ENCODE measurements at places on chromosomes 16 and 17. TPM values are rescaled to one million over a fixed set of nuclear protein-coding genes. Genes with fewer than 3 reads are reported as not detected.

DNA sequence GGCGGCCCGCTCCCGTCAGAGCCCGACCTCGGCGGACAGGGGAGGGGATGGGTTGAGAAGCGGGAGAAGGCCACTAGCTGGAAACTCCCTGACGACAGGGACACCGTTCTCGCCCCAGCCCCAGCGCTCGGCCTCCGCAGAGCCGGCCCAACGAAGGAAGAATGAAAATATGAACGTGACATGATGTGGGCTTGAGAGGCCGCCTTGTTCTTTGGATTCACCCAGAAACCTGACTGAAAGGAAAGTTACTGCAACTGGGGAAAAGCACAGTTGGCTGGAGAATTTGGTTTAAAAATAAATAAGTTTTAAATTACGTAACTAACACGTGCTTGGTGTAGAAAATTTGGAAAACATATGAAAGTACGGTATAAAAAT lies 21.1 kb downstream of the NPTX1 start:
- H3K36me3 ChIP-seq: peaks cover 7% of the 10 kb centered on the region
- no peak for DNase-seq
- H3K27ac ChIP-seq: peak overlapping the region; percentile 100
- peak overlapping the region; percentile 83 for H3K4me3 ChIP-seq

GRCh38 chr16:22726868-22727267 lies 87.1 kb upstream of the HS3ST2 start:
- H3K4me3 ChIP-seq: no peak overlapping the region
- H3K27ac ChIP-seq: no peak overlapping the region
- no peaks in the 10 kb centered on the region for H3K4me1 ChIP-seq
- DNase-seq: no peak
- H3K36me3 ChIP-seq: no peaks in the 10 kb centered on the region

DNA sequence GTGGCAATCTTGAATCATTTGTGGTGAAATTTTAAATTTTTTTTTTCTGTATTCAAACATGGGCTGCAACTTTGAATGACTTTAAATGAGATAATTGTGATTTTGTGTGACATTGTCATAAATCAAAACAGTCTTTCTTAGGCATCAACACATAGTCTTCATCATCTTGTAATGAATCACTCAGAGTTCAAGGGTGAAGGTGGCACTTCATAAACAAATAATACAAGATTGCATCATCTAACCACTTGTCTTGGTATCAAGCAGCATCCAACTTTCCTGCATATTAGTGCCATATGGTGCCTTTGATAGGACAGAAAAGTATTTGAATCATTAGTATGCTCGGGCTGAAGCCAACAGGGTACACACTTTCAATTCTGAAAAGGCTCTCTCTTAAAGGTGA lies 392.4 kb upstream of the GOT2 start:
- H3K27ac ChIP-seq: no peak overlapping the region
- no peak overlapping the region for H3K4me3 ChIP-seq
- no peaks in the 10 kb centered on the region for H3K4me1 ChIP-seq
- no peaks in the 10 kb centered on the region for H3K27me3 ChIP-seq
- DNase-seq: no peak

GRCh38 chr17:32813021-32813420 lies 63.9 kb downstream of the MYO1D start:
- H3K4me3 ChIP-seq: no peak overlapping the region
- H3K36me3 ChIP-seq: no peaks in the 10 kb centered on the region
- no peaks in the 10 kb centered on the region for H3K4me1 ChIP-seq
- H3K27me3 ChIP-seq: no peaks in the 10 kb centered on the region
- H3K27ac ChIP-seq: no peak overlapping the region

CAPN15 gene
- total RNA-seq: 51.0 TPM

DNA sequence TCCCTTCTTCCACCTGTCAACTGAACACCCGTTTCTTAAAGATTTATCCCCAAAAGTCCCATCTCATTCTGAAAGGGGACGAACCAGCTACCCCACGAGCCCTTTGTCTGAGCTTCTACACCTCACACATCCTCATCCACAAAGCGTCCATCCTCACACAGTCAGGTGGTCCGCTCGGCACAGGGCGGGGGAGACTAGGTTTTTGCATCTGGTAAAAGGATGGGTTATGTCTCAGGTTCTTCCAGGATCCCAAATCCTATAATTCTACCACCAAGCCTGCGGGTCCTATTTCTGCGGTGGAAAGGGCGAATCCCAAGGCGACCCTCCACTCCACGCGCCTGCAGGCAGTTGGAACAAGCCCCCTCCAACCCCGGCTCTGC lies 458 bp downstream of the GFOD2 start:
- peak overlapping the region; percentile 88 for H3K27ac ChIP-seq
- peak; percentile 24 for DNase-seq
- H3K36me3 ChIP-seq: no peaks in the 10 kb centered on the region

DNA sequence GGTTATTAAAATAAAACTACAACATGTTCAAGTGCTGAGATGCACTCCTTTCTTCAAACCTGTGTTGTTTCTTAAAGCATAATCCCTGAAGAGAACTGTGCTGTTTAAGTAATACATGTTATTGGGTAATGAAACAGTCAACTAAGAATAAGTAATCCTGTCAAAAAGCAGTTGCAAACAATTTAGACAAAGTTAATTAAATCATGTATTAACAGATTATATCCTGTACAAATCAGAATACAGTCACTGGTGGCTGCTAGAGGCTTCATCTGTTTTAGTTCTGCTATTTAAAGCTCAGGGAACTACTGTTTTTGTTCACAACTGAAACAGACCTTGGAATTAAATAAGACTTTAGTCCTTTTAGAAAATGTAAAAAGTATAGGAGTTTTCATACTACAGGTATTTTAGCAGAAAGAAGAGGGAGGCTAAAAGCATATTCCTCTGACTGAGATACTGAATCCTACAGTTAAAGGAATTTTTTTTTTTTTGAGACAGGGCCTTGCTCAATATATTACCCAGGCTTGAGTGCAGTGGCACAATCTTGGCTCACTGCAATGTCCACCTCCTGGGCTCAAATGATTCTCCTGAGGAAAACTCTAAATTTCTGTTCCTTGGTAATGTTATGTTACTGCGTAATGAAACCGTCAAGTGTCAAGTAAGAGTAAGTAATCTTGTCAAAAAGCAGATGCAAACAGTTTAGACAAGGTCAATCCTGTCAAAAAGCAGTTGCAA lies 27.3 kb upstream of the ITGA2B start:
- H3K27me3 ChIP-seq: no peaks in the 10 kb centered on the region
- no peaks in the 10 kb centered on the region for H3K4me1 ChIP-seq
- H3K4me3 ChIP-seq: no peak overlapping the region

GRCh38 chr16:305916-306626 lies 23.1 kb downstream of the PDIA2 start:
- no peak overlapping the region for H3K4me3 ChIP-seq
- no peak overlapping the region for H3K27ac ChIP-seq
- H3K36me3 ChIP-seq: peaks cover 56% of the 10 kb centered on the region
- H3K4me1 ChIP-seq: no peaks in the 10 kb centered on the region

- no peak for DNase-seq
- H3K36me3 ChIP-seq: no peaks in the 10 kb centered on the region
- H3K4me3 ChIP-seq: no peak overlapping the region
- no peaks in the 10 kb centered on the region for H3K27me3 ChIP-seq
- H3K4me1 ChIP-seq: no peaks in the 10 kb centered on the region
- no peak overlapping the region for H3K27ac ChIP-seq
Observed at GRCh38 chr16:78930561-78930960, 670.0 kb downstream of the MAF start.

GRCh38 chr16:69143116-69143515 lies 10.7 kb downstream of the UTP4 start:
- no peak overlapping the region for H3K4me3 ChIP-seq
- peaks cover 66% of the 10 kb centered on the region for H3K36me3 ChIP-seq
- no peaks in the 10 kb centered on the region for H3K4me1 ChIP-seq
- H3K27me3 ChIP-seq: no peaks in the 10 kb centered on the region
- DNase-seq: no peak
- no peak overlapping the region for H3K27ac ChIP-seq

- no peak overlapping the region for H3K4me3 ChIP-seq
- H3K36me3 ChIP-seq: no peaks in the 10 kb centered on the region
- no peak for DNase-seq
- H3K4me1 ChIP-seq: no peaks in the 10 kb centered on the region
- no peaks in the 10 kb centered on the region for H3K27me3 ChIP-seq
- H3K27ac ChIP-seq: no peak overlapping the region
Observed at GRCh38 chr17:51640108-51640622, 379.8 kb downstream of the UTP18 start.

- DNase-seq: no peak
- no peaks in the 10 kb centered on the region for H3K27me3 ChIP-seq
- no peak overlapping the region for H3K27ac ChIP-seq
- no peaks in the 10 kb centered on the region for H3K4me1 ChIP-seq
- H3K36me3 ChIP-seq: no peaks in the 10 kb centered on the region
Observed at GRCh38 chr17:80164185-80164584, 5.6 kb upstream of the CARD14 start.

CD300LG gene
- total RNA-seq: not detected

SPNS2 gene
- 0.56 TPM for total RNA-seq

DNA sequence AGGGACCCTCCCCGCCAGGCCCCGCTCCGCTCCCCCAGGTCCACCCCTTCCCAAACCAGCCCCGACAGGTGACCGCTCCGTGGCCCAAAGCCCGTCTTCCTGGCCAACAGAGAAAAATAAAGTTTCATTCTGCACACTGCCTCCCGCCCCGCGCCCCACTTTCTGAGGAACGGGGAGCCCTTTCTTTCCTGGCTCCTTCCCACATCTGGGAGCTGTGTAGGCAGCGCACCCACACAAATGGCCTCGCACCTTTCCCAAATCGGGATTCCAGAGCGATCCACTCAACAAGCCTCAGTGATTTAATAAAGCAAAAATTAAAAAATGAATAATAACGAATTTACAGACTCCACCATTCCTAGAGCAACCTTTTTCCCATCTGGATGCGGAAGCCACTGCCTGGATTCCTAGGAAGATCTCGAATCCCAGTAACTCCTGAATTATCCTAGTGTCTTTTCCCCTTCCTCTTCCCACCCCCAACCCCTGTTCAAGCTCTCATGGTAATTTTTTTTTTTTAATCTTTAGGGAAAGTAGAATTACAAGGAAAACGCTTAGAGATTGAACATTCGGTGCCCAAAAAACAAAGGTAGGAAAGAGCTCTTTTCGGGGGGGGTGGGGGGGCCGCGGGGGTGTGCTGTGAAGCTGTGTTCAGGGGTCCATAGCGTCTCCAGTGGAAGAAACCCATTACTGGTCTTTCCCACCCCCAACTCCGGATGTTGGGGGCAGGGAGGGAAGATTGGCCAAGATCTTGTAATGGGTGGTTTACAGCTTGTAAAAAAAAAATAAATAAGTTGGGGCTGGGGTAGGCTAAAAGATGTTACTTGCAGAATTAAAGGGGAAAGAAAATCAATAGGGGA lies 1.6 kb downstream of the IGF2BP1 start:
- H3K27me3 ChIP-seq: peaks cover 33% of the 10 kb centered on the region
- H3K27ac ChIP-seq: no peak overlapping the region

DNA sequence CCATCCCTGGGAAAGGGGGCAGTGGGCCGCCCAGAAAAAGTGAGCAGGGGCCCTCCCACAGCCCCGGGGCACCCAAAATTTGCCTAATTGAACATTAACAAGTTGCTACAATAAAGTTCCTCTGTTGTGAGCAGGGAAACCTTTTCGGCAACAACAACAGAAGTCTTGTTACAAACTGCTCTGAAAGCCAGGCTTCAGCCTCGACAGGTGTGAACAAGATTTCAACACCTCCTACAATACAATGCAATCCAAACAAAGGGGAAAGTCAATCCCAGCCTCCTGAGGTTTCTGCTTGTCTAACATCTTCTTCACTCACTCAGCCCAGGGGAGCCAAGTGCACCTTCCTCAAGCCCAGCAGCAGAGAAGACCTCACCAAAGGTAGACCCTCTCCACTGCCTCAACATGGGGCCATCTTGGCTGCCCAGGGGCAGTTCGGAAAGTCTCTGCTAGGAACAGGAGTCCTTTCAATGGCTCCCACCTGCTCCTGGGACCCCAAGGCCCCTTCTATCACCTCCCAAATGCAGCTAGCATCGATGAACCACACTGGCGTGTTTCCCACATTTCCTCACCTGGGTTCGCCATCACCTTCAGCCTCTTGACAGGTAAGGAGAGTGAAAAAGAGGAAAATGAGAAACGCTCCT lies 19.1 kb downstream of the ZFHX3 start:
- H3K4me3 ChIP-seq: no peak overlapping the region
- H3K27me3 ChIP-seq: no peaks in the 10 kb centered on the region
- no peak overlapping the region for H3K27ac ChIP-seq
- H3K4me1 ChIP-seq: no peaks in the 10 kb centered on the region

NLRC3 gene
- 91.1 TPM for total RNA-seq

- H3K27ac ChIP-seq: no peak overlapping the region
- H3K4me1 ChIP-seq: peaks cover 29% of the 10 kb centered on the region
- no peak overlapping the region for H3K4me3 ChIP-seq
- H3K36me3 ChIP-seq: no peaks in the 10 kb centered on the region
- H3K27me3 ChIP-seq: no peaks in the 10 kb centered on the region
Observed at GRCh38 chr17:77869665-77870132, 88.8 kb upstream of the TNRC6C start.

DNA sequence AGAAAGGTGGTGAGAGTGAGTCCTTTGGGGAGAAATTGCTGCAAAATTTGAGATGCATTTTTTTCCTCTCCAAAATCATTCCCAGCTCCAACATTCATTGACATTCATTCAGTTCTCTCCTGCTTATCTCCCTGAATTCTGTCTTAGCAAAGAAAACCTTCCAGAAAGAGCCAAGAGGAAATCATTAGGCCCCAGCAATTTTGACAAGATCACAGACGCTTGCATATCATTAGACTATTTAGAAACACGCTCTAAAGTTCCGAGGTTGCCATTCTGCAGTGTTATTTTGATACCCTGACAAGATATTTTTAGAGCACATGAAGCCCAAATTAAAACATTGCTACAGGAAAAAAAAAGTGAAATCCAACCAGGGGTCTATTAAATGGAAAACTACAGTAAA lies 9.6 kb upstream of the CHCT1 start:
- no peak overlapping the region for H3K27ac ChIP-seq
- no peak for DNase-seq
- no peaks in the 10 kb centered on the region for H3K36me3 ChIP-seq
- H3K4me3 ChIP-seq: no peak overlapping the region
- no peaks in the 10 kb centered on the region for H3K4me1 ChIP-seq
- no peaks in the 10 kb centered on the region for H3K27me3 ChIP-seq

GRCh38 chr17:81695801-81696200 lies 7.4 kb upstream of the MRPL12 start:
- no peak overlapping the region for H3K4me3 ChIP-seq
- H3K36me3 ChIP-seq: peaks cover 4% of the 10 kb centered on the region
- no peak overlapping the region for H3K27ac ChIP-seq
- no peaks in the 10 kb centered on the region for H3K27me3 ChIP-seq

APOBR gene
- total RNA-seq: 28.8 TPM

IL17C gene
- not detected for total RNA-seq

DNA sequence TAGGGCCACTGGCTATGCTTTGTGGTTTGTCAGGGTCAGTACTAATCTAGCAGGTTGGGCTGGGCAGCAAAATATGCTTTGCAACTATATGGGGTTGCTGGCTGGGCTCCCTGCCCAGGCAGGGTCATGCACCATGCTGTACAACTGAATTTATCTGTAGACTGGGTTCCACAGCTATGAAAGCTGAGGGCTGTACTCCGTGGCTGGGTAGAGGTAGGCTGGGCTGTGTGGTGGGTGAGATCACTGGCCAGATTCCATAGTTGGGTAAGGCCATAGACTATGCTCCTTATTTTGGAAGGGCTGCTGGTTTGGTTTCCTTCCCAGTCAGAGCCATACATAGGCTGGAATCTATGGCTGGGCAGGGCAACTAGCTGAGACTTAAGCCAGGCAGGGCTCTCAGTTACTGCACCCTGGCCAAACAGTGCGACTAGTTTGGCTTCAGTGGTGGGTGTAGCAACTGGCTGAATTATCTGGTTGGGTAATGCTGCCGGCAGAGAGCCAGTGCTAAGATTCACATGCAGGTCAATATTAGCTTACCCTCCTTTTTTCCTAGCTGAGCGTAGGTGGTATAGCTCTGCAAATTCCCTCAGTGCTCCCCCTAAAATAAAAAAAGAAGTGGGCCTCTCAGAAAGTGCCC lies 769.1 kb upstream of the CDH8 start:
- H3K27ac ChIP-seq: no peak overlapping the region
- H3K4me1 ChIP-seq: no peaks in the 10 kb centered on the region
- no peak overlapping the region for H3K4me3 ChIP-seq
- no peak for DNase-seq

Data from naive thymus-derived CD4-positive, alpha-beta T cell (primary cell).